AG20443 (cell line): ENCODE measurements at places on chromosomes 3 and 15.
A peak's percentile ranks its signal among the peaks of the same experiment; 100 is the strongest.

- no peak for DNase-seq
Measured at GRCh38 chr15:97023488-97023844, 693.0 kb downstream of the NR2F2 start.

DNA sequence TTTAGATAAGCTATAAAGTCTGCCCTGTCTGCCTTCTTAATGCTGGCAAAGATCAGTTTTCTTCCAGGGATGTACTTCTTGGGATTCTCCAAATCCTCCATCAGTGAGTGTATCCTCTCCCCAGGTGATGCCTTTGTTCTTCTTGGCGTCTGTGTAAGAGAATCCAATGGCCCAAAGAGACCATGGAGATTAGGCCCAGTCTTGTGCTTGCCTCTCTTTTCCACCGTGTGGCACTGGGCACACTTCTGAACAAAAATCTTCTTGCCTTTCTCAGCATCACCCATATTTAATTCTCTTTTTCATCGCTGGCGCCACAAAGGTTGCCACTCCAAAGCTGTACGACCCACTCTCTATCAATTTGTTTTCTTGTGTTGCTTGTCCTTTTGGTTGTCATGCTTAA lies 32.2 kb upstream of the TAMM41 start:
- no peak for DNase-seq

DNA sequence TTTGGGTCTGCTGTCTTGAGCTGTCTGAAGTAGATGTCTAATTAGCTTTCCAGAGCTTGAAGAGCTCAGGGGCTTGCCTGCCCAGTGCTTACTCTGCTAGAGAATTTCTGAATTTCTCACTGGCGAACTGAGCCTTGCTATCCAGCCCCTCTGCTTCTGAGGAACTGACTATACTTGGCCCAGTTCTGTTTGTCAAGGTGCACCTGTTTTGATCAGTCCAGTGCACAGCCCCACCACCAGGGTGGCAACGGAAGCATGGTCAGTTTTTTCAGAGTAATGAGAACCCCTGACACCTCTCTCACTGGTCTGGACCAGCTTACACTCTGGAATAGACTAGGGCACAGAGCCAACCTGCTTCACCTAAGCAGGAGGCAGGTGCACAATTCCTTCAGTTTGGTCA lies 25.2 kb downstream of the ITGB5 start:
- no peak for DNase-seq

DNA sequence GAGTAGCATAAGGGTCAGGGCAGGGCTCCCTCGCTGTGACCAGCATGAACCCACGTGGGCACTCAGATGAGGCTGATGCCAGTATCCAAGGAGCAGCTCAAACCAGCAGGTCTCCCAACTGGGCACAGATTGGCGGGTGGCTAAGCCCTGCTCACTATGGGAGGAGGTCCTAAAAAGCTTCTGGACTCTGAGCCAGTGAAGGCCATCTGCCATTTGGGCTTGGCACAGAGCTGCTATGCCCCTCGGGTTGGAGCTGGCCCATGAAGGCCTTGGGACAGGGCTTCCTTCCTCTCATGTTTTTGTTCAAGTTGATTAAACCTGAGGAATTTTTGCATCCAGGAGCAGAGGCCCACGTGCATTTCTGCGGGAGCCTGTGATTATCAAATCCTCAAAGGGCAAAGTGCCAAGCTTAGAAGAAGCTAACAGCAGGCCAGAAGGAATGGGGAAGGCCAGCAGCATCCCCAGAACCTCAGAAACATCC lies 4.3 kb upstream of the STRA6 start:
- no peak for DNase-seq

DNA sequence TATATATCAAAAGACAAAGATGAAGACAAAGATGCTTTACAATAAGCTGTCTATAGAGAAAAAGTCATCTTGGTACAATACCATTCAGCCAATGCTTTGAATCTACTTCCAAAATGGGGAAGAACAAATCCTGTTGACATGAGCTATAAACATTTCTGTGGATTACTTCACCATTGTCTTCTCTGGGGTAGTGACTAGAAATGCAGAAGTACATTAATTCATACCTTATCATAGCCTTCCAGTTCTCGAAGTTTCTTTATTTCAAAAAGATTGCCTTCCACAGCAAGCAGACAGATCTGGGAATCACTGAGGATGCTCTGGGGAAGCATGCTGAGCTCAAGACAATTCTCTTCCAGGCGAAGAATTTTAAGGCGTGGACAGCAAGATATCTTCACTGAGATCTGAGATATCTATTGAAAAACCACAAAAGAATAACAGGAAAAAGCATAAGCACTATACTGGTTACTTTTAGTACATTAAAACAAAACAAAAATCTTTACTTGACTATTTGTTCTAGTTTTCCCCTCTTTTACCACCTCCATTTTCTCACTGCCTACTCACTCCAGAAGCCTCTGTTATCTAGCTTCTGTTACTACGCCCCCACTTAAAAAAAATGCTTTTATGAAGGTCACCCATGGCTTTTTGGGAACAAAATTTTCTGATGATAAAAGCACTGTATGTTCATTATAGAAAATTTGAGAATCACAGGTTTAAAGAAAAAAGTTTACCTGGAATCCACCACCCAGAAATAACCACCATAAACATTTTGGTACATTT lies 3.6 kb downstream of the LRRC57 start:
- no peak for DNase-seq

GRCh38 chr3:143511174-143511879 lies 336.9 kb downstream of the SLC9A9 start:
- no peak for DNase-seq

- DNase-seq = no peak
Measured at GRCh38 chr15:86295511-86295910, 215.8 kb downstream of the AGBL1 start.

- DNase-seq = no peak
Measured at GRCh38 chr3:33926998-33927605, 128.7 kb downstream of the PDCD6IP start.

- DNase-seq = no peak
Measured at GRCh38 chr3:130609166-130609979, 92.4 kb downstream of the COL6A6 start.

DNA sequence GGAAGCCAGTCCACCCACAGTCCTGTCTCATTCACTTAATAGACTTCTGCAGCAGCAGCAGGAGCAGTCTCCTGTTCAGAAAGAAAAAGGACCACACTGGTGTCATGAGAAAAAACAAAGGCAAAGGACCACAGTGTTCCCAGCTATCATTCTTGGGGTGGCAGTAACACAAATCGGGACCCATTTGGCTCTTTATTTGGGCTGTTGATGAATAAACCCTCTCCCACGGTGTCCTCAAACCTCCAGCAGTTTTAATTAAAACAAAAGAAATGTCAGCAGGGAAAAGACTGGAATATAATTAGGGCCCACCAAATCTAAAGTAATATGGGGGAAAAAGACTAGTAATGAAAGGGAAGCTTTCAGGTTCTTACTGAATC lies 210.5 kb upstream of the SLC2A2 start:
- DNase-seq = no peak

GRCh38 chr15:96735632-96736240 lies 405.2 kb downstream of the NR2F2 start:
- no peak for DNase-seq

DNA sequence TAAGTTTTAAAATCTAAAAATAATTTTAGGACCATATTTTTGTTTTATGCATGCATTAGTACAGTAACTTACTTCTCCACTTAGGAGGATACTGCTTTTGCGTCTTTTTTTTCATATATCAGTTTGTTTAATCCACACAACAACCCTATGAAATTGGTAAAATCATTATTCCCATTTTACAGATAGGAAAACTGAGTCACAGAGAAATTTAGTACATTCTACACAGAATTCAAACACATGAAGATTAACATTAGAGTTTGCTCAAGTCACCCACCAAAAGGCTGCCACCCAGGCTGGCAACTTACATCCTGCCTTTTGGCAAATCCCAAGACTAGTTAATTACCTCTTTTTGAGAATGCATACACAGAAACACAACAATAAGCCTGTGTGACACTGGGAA lies 28.7 kb downstream of the TNIK start:
- DNase-seq = no peak

DNA sequence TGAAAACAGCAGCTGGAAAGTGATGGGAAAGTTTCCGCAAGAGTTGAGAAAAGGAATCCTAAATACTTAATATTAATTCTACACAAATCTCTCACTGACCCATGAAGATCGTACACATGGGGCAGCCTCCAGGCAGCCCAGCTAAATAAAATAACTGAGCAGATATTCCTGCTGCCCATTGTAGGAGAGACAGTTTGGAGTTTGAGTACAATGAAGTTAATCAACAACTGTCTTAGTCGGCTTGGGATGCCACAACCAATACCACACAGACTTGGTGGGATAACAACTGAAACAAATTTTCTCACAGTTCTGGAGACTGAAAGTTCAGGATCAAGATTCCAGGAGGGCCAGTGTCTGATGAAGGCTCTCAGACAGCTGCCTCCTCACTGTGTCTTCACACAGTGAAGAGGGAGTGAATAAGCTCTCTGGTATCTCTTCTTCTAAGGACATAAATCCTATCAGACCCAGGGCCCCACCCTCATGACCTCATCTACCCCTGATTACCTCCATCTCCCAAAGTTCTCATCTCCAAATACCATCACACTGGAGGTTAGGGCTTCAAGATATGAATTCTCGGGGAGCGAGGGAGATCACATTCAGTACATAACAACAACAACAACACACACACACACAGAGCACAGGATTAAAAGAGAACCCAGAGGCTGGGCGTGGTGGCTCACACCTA lies 9.7 kb downstream of the TRPM7 start:
- DNase-seq = peak; percentile 49

DNA sequence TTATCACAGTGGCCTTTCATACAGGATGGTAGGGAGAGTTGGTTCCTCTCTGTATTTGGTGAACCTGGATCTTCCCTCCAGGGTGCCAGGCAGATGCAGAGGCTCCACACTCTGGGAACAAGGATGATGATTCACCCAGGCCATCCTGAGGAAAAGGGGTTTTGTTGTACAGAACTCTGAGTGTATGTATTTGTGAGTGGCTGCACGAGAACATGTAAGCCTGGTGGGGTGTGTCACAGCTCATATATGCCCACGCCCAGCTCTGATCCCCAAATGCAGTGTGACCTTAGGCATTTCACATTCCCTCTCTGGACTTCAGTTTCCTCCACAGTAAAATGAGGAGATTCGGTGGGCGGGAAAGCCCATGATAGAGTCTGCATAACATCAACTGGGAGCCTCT lies 11.6 kb upstream of the CILP start:
- no peak for DNase-seq

- peak; percentile 70 for DNase-seq
Measured at GRCh38 chr15:31091481-31091880, 10.0 kb downstream of the TRPM1 start.

DNA sequence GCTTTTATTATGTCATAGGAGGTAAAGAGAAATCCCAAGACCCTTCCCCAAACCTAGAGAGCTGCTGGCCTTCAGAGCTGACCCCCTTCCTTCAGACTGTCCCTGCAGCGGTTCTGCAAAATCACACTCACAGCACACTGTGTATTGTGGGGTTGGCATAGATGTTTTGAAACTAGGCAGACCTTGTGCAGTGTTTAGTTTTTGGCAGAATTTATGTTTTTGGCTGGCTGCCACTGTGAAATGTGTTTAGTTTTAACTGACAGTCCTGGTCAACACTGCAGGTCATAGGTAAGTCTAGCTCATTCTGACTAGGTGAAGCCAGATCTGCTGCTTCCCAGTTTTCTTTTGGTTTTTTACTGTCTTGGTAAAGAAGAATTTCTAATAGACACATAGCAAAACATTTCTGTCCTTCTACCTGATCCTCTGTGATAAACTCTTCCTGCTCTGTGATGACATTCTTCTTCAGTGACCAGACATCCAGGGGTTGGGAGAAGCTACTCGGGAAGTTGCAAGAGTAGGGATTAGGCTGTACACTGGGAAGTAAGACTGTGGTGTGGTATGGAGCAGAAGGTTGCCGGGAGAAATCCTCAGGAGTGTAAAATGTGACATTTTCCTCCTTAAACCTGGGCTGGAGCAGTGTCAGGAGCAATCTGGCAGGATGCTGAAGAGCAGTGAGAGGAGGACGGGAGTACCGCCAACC lies 209.6 kb upstream of the MCTP2 start:
- DNase-seq = no peak

- no peak for DNase-seq
Measured at GRCh38 chr3:69986419-69986818, 13.1 kb upstream of the SAMMSON start.

- DNase-seq = no peak
Measured at GRCh38 chr3:128063865-128064264, 11.6 kb downstream of the SEC61A1 start.

GRCh38 chr3:142628801-142629200 lies 32.6 kb downstream of the PLS1 start:
- DNase-seq = no peak

DNA sequence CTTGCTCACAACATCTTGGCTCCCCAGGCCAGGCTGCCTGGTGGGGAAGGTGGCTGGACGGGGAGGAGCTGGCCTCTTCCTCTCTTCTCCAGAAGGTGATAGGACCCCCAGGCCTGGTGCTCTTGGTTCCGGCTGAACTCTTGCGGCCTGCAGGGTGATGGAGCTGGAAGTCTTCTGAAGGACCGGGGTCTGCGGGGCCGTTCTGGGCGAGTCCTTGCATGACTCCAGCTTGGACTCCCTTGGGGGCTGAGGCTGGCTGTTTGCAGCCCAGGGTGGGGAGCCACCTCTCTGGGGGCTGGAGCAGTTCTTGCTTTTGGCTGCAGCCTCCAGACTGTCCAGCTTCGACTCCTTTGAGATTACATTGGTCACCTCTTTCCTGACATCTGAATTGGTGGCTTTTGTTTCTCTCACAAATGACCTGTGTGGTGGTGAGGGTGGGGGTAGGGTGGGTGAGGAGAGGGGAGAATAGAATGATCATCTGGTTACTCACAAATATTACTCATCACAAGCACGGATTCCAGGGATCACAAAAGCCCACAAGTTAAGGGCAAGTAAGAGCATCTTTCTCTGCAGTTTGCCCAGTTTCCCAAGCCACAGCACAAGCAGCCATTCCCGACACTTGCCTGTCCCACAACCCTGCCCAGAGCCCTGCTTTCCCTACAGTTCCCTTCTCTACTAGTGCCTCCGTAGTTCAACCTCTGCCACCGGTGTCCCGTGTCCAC lies 149.1 kb upstream of the HACD2 start:
- peak; percentile 86 for DNase-seq

DNA sequence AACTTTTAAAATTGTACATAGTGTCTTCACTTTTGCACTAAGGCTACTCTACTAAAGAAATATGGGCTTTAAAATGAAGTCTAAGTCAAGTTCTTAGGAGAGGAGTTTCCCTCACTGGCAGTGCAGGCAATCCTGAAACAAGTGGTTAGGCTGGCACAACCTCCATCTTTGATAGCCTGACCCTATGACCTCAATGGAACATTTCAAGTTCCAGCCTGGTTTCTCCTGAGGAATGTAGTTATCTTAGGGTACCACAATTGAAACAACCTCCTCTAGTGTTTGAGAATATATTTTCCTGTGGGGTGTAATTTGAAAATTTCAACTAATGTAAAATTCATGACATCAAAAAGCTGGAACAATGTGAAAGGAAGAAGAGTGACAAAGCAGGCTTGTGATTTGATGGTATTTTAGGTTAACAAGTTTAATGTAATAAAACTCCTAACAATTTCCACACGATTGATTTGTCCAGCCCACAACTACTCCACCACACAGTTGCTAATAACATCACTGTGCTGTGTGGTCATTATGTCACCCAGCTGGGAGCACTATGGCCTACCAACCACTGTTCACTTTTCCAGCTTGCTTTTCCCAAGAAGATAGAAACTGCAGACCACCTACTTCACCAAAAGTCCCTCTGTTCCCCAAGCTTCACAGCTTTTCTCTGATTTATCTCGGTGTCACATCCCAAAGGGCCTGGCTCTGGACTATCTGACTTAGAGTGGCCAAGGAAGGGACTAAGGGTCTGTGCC lies 1.8 kb downstream of the WWTR1 start:
- no peak for DNase-seq

- DNase-seq = no peak
Measured at GRCh38 chr15:75502360-75502759, 50.9 kb upstream of the SIN3A start.

- no peak for DNase-seq
Measured at GRCh38 chr3:139339219-139339906, 4.5 kb upstream of the MRPS22 start.
